Activated naive CD4-positive, alpha-beta T cell treated with anti-CD3 and anti-CD28 coated beads for 36 hours (primary cell): ENCODE measurements at places on chromosomes 12 and 14.

DNA sequence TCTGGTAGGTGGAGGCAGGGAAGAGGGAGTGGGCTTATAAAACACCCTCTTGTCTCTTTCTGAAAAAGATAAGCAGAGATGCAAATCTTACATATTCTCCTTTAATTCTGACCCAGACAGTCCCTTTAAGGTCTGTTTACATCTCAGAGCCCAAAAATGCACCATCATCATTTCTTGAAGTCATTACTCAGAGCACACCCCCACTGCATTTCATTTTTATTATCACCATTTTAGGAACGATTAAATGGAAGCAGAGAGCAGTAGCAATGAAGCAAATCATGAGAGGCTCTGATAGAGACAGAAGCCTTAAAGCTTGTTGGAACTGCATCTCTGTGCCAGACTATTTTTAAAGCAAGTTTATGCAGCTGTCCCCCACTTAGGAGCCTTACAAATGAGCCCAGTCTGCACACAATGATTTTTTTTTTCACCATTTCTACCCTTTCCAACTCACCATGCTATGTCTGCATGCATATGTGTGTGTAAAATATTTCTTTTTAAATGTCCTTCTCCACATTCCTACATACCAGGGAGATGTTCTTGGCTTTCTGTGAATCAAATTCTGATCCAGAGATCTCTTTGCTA, 311.0 kb downstream of the GRIN2B start:
- DNase-seq = no peak

GRCh38 chr14:101232340-101233020, 328.8 kb upstream of the DIO3 start:
- DNase-seq = no peak

DNA sequence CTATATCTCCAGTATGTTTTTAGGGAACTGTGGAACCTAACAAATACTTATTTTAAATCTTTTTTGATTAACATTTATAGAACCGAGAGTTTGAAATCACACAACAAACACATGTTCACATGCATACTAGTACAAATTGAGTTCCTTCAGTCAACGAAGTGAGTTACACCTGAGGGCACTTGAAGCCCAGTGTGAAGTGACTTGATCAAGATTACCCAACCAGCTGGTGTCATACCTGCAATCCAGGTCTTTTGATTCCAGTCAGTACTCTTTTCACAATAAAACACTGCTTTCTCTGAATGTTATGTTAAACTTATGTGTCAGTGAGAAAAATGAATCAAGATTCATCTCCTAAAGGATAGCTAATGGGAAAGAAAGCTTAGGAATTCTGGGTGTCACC, 35.2 kb downstream of the VRK1 start:
- no peak for DNase-seq

GRCh38 chr12:92987846-92988621, 58.9 kb upstream of the EEA1 start:
- peak; percentile 70 for DNase-seq

GRCh38 chr14:83355609-83356008, 1822.0 kb upstream of the SEL1L start:
- DNase-seq = no peak

- DNase-seq = no peak
Measured at GRCh38 chr14:89237921-89238529, 179.0 kb downstream of the FOXN3 start.

- no peak for DNase-seq
Measured at GRCh38 chr12:131085125-131085815, 131.6 kb downstream of the ADGRD1 start.

DNA sequence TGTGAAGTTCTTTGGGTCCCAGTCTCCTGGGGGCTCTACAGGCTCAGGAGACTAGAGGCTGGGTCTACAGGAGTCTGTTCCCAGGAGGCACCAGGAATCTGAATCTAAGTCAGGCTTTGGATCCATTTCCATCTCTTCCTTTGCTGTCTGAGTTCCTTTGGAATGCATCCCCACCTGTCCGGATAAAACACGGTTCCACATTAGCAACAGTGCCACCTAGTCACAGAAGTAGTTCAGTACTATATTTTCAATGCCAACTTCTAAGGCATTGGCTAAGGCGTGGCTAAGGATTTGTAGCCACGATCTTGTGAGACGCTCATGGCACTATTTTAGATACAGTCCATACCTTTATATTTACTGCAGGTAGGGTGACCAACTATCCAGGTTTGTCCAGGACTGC, 15.1 kb downstream of the ZC2HC1C start:
- no peak for DNase-seq

DNA sequence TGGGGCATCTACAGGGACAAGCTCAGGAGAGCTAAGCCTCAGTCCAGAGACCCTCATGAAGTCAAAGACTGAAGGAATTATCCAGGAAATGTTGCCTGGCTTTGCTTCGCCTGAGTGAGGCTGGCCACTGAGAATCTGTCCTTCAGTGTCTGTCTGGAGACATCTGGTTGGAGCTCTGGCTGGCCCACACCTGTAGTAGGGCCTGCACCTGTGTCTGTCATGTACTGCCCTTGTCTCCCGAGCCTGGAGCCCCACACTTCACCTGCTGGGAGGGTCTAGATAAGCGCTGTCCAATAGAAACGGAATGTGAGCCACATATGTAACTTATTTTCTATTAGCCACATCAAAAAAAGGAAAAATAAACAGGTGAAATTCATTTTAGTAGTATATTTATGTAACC, 9.9 kb upstream of the HDAC7 start:
- no peak for DNase-seq

GRCh38 chr12:5689773-5690172, 255.3 kb downstream of the ANO2 start:
- DNase-seq = no peak

GRCh38 chr12:88580051-88580871, at the start of gene KITLG:
Gene KITLG (minus strand): TSS chr12:88580471. CDS start chr12:88580278, 193 bp downstream.
- peak; percentile 39 for DNase-seq

DNA sequence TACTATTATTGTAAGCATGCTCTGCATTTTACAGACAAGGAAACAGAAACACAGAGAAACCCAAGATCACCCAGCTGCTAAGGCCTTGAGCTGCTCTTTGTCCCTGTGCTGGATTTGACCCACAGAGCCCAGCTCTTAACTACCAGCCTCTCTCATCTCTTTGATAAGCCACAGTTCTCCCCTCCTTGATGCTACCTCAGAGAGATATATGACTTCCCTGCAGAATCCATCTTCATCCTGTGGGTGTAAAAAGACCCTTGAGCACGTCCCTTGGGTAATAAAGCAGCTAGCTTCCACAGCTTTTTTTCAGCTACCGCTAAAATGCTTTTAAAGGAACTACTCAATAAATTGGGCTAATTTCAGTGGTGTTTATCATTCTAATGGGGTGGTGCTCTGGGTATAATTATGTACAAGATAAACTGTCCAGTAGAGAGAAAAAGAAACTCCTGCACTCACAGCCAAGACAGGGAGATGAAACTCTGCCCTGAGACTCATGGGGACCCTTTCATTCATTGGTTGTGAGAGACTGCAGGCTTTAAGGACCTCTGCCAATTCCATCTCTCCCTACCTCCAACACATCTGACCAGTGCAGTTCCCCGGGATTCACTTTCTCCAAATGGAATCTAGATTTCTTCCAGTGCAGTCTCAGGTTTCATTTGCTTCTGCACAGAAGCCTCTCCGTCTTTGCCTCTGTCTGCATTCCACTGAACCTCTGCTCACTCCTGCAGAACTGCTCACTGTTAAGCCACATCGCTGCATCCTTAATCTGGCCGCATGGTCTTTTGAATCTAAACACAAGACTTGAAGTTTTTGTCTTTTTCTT, 24.7 kb upstream of the NTF3 start:
- DNase-seq = no peak

- peak; percentile 44 for DNase-seq
Measured at GRCh38 chr12:65962921-65963861, 138.9 kb downstream of the HMGA2 start.

DNA sequence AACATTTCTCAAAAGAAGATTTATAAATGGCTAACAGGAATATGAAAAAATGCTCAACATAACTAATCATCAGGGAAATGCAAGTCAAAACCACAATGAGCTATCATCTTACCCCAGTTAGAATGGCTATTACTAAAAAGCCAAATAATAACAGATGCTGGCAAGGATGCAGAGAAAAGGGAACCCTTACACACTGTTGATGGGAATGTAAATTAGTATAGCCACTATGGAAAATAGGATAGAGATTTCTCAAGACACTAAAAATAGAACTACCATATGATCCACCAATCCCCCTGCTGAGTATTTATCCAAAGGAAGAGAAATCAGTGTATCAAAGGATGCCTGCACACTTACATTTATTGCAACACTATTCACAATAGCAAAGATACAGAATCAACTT, 58.3 kb downstream of the GUCY2C start:
- DNase-seq = no peak

DNA sequence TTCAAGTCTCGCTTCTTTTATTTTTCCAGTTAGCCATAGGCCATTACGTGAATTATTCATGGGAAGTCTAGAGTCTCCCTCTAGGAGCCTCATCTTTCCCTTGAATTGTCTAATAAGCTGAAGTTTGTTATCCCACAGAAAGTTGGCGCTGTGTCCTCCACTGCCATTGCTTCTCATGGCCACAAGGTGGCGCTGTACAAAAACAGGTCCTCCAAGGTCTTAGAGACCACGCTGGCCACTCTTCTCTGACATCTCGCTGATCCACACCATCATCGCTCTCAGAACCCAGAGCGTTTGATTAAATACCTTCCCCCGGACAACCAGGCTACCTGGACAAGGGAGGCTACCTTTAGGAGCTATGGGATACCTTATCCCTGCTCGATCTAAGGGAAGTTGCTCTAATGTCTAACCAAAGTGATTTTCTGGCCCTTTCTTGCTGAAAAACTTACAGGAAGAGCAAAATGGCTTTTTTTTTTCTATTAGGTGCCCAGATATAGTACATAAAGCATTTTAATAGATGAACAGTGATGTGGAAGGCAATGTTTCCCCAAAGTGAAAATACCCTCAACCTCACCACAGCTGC, 110.0 kb downstream of the CCDC60 start:
- DNase-seq = peak; percentile 72

DNA sequence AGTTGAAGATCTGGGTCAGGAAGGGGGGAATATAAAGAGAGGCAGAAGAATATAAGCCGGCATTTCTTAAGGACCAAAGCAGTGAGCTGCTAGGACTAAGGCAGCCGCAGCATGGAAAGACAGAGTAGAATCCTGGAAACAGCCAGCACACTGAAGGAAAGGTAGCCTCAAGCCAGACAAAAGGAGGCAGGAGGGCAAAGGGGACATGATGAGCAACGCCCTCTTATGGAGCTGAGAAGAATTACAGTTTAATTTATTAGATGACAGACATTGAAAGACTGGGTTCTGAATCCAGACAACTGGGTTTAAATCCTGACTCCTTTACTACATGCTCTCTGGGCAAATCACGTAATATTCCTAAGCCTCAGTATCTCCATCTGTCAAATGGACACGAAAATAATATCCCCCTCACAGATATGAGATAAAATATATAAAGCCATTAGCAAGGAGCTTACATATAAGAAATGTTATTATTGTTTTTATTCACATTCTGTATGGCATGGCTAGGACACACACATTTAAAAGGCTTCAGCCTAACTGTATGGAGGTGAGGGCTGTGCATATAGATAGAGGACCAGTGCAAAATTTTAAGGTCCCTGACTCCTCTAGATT, 8.1 kb upstream of the PCED1B start:
- DNase-seq = peak; percentile 19

GRCh38 chr12:92035477-92035876, 110.2 kb downstream of the BTG1 start:
- no peak for DNase-seq

DNA sequence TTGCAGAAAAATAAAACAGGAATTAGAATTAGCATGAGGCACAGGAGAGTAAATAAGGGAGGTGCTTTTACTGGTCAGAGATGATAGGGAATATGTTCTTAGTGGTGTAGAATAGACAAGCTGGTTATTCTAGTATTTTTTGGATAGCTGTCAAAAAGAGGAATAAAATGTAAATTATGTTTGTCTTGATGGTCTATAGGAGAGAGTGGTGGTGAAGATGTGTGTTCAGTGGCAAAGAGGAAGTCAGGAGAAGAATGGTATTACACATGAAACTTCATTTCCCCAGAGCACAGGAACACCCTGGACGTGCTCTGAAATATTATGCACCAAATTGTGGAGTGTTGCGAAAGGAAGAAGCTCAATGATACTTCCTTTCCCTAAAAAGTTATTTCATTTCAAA, 27.8 kb downstream of the MUCL1 start:
- DNase-seq = no peak
